Effector memory CD4-positive, alpha-beta T cell (primary cell): ENCODE measurements at places on chromosomes 7 and 10.

DNA sequence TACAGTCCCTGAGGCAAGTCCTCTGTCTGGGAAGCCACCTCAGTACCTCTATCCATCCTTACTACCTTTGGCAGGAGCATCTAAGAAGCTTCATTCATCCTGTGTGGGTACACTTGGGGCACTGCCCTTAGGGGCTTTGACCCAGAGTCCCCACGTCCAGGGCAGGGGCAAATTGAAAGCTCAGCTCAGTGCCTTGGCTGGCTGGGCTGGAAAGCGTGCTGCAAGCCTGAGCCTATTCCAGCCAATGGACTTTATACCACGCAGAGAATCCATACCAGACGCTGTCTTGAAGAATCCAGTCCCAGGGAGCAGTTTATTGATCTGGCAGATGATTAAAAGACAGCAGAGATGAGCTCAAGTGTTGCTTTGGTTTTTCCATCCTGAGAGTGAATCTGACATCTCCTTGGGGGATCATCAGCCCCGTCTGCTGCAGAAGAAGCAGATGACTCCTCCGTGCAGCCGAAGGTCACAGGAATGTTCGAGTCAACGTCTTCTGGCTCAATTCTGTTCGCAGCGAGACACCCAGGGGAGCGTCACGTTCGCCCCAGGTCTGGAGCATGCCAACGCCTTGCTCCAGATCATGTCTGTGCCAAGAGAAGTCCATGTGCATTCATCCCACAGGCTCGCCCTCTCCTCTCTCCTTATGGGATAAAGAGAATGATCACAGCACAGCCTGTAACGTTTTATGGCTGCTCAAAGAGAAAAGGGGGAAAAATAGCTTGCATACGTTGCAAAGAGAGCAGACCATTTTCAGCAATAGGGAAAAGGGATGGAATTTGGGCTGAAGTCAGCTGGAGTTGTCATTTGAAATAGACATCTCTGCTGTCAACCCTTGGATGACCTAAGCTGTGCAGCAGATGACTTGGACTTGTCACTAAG, 35.8 kb upstream of the LYZL1 start:
- no peak for DNase-seq

- DNase-seq: no peak
These were observed 8.6 kb downstream of the POLD2 start for GRCh38 chr7:44114586-44115310.

DNA sequence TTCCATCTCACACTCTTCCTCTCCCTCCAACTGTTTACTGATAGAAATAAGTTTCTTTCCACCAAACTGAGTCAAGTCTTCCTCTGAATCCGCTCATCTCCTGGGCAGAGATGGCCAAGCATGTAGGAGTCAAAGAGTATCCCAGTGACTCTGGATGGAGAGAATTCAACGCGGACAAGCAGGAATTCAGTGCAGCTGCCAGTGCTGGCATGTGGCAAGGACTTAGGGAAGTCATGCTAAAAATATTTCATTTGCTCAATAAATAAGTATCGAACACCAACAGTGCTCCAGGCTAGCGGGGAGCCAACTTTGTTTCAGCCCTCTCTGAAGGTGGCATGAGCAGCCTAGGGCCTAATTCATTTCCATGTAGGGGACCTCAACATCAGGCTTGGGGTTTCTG, 351.6 kb upstream of the ZMIZ1 start:
- no peak for DNase-seq

DNA sequence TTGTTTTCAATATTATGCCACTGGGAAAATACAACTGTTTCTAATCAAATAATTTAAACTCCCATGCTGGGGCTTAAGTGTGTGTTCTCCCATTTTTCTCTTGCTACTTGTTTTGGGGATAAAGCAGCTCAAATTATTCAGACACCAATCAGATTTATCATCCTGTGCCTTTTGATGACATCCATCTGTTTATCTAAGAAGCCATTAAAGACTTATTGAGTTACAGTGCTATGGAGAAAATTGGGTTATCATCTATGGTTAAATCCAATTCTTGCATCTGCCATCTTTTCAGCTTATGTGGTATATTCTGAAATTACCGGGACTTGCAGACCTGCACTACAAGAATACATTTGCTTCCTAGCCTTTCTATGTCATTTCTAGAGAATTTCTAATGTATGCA, 401.2 kb downstream of the GFRA1 start:
- no peak for DNase-seq
